ENCODE measurements at places on chromosomes 1 and 21.

DNA sequence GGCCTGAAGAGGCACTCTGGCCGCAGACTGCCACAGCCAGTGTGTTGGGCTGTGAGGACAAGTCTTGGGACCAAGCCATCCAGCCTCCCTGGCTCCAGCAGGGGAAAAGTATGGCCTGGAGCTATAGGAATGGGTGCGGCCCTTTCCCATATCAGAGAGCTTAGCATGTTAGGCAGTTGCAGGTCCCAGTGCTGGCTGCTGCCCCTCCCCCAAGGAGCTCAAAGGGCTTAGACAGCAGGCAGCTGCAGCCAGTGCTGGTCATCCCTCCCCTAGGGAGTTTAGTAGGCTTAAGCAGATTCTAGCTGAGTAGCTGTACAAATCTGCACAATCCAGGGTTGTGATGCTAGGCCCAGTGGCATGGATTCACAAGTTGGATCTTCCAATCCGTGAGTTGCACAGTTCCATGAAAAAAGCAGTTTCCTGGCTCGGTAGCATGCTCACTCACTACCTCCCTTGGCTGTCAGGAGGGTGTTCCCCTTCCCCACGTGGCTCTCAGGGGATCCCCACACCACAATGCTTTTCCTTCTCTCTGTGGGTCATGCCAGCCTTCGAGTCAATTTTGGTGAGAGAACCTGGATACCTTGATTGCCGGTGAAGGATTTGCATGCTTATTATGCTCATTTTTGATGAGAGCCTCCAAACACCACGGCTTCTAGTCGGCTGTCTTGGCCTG, 1490.8 kb downstream of the BRINP3 start:
- peak; percentile 30 for DNase-seq

GRCh38 chr1:214990619-214991018, 91.9 kb upstream of the KCNK2 start:
- DNase-seq = no peak

GRCh38 chr1:113456967-113457366, 66.7 kb downstream of the MAGI3 start:
- no peak for DNase-seq

GRCh38 chr1:20430355-20431175, 55.4 kb downstream of the CAMK2N1 start:
- DNase-seq = peak; percentile 88
